ENCODE measurements at places on chromosomes 3 and 15.

- DNase-seq = no peak
Observed at GRCh38 chr15:27585041-27585640, 514.0 kb downstream of the OCA2 start.

- DNase-seq = no peak
Observed at GRCh38 chr15:67506775-67507747, 13.9 kb upstream of the C15orf61 start.

GRCh38 chr15:39488961-39489360 lies 91.9 kb upstream of the THBS1 start:
- DNase-seq = no peak

DNA sequence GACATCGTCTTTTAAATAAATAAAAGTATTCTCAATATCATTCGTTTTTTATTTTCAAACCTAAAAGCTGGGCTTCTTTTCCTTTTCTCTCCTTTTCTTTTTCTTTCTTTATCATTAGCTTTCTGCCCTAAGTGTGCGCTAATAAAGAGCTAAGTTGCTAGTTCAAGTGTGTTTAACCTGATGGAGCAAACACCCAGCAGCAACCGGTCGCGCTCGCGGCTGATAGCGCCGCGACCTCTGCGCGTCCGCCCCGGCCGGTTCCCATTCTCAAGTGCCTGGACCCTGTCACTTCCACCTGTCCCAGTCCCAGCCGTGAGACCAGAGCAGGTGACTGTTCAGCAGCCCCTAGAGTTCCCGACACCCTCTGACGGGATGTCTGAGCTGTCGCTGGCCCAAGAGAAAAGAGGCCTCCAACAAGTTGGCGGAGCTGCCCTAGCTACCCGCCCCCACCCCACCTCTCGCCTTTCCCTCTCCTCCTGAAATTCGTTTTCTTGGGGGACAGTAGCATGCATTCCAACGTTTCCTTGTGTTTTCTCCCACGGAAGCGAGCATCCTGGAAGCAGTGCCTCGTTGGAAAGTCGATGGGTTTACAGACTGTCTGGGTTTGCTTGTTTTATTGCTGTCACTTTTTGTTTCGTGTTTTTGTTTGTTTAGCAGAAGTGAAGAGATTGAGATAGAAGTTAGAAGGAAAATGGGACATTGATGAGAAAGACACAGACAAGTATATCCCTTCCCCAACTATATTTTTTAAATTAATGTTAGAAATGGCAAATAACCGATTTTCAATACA lies 3.1 kb upstream of the MECOM start:
- no peak for DNase-seq

GRCh38 chr15:95932676-95933075 lies 397.8 kb upstream of the NR2F2 start:
- no peak for DNase-seq

GRCh38 chr15:29681946-29682345 lies 140.3 kb downstream of the TJP1 start:
- DNase-seq = no peak

DNA sequence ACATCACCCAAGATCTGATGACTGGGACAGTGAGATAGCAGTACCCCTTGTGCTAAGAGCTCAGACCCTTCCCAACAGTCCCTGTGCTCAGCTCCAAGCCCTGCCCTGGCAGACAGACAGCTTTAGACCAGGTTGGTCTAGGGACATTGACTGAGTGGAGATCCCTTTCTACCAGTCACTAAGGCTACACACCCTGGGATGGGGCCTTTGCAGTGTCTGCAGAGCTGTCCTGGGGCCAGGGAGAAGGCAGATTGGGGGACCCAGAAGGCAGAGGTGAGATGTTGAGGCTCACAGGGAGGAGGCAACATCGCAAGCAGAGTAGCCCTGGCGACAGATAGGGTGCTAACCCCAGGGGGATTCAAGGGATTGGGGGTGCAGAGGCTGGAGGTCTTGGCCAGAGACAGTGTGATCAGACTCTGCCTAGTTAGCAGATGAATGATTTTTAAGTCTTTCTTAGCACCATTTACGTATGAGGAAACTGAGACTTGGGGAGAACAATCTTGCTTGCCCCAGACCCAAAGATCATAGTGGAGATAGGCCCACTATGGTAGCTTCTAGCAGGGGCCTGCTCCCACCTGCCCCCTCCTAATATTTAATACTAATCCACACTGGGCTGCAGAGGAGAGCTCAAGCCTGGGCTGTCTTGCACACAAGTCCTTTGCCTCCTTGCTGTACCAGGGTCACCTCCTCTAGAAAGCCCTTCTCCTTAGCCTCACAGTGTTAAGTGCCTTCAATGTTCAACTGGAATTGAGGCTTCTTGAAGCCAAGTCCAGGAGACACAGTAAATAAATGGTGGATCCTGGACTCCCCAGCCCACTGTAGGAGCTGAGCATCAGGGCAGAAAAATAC lies 32.6 kb downstream of the HMCES start:
- no peak for DNase-seq

- DNase-seq = no peak
Observed at GRCh38 chr3:58340594-58341244, 8.0 kb downstream of the PXK start.

DNA sequence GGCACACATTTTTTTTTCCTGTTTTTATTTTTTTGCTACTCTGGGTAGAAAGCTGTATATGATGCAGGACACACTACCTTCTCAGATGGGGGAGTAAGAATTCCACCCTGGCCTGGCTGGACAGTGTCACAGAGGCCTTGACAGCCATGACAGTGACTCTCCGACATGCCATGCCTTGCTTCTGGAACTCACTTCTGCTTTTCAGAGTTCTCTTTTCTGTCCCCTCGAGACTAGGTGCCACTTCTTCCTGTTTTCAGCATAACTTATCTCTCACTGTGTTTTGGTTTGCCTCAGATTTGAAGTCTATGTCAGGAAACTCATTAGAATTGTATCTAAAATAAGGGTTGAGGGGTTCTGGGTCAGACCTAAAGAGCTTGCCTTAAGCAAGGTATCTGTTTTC lies 69.1 kb upstream of the SEC13 start:
- no peak for DNase-seq

DNA sequence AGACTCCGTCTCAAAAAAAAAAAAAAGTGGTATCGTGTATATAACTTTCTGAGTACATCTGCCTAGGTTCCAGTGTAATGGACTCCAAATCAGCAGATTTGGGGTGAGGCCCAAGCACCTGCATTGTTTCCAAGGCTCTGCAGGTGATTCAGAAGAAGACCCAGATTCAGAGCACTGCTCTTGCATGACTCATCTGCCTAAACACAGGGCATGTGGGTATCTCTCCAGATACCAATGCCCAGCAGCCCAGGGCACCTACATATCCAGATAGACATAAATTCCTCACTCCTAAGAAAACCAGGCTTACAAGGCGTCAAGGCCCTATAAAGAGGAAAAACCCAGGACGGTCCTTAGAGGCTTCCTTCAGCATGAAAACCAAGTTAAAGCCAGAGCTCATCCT lies 24.3 kb downstream of the NDUFAF1 start:
- no peak for DNase-seq

DNA sequence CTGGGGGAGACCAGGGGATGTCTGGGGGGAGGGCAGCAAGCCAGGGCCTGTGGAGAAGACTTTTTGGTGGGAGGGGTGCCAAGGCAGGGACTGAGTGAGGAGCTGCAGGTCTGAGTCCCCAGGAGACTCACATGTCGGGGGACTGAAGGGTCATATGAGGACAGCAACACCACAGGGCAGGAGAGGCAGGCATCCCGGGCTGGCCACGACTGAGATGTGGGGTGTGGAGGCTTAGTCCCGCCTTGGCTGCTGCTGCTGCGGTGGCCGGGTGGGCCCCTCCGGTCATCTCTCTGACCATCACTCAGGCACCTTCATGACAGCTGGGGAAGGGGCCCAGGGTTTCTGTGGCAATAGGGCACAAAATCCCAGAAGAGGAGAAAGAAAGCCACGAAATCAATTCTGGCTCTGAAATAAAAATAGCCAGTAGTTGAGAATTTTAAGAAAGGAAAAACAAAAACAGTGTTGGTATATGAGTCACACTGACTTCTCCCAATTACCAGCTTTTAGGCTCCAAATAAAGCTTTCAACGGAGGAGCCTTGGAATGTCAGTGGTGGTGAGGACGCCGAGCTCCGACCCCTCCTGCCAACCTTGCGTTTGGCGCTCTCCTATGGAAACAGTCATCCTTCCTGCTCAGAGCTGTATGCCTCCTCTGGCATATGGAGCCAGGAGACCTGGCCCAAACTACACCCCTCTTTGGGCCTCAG lies 52.9 kb upstream of the ITGA11 start:
- peak; percentile 8 for DNase-seq

DNA sequence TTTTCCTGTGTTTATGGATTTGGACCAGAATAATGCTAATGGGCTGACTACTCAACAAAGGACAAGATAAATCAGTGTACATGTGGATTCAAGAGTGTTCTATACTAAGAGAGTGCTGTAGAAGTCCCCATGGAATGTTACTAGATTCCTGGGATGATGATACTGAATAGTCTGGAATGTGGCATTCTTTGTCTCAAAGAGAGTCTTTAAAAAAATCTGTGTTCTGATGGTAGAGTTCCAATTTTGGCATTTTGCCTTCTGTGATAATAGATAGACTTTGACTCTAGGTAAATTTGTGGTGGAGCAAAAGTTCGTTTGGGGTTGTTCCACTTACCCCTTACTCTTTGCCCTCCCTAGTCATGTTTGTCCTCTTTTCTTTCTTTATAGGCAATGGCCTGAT lies 43.7 kb downstream of the NMD3 start:
- DNase-seq = no peak

GRCh38 chr15:41839781-41840491 lies 1.3 kb downstream of the PLA2G4B start:
- no peak for DNase-seq

DNA sequence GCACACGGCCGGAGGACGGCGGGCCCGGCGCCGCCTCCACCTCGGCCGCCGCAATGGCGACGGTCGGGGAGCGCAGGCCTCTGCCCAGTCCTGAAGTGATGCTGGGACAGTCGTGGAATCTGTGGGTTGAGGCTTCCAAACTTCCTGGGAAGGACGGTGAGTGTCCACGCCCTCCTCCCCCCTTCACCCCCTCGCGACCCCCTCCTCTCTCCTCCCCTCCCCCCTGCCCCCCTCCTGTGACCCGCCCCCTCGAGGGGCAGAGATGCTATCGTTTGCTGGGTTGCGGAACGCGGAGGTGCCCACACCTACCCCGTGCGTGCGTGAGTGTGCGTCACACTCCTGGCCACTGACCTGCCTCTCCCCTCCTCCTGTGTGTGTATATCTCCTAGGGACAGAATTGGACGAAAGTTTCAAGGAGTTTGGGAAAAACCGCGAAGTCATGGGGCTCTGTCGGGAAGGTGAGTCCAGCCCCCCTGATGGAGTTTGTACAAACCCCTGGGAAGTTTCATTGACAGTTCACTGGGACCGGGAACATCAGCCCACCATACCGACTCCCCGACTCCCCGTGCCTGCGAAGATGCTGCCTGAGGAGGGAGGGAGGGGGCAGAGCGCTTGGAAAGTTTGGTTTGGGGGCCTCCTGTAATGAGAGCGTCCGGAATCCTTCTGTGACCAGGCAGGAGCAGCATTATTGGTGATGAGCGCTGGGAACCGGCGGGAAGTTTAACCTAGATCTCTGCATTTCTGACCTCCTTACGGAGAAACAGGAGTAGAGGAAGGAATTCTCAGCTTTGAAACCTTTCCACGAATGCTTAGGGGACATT lies 795 bp upstream of the SCAANT1 start:
- no peak for DNase-seq

GRCh38 chr3:48859206-48859605 lies 11.5 kb upstream of the PRKAR2A start:
- DNase-seq = no peak

DNA sequence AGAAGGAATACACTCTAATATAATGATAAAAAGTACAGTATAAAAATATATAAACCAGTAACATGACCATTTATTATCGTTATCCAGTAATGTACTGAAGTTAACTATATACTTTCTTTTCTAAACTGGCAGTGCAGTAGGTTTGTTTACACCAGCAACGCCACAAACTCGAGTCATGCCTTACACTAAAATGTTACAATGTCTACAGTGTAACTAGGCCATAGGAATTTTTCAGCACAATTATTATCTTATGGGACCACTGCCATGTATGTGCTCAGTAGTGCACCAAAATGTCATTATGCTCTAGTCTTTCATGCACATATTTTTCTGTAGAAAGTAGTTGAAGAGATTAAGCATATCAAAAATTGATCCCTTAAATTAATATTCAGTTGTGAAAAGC lies 609.8 kb upstream of the BCHE start:
- no peak for DNase-seq

DNA sequence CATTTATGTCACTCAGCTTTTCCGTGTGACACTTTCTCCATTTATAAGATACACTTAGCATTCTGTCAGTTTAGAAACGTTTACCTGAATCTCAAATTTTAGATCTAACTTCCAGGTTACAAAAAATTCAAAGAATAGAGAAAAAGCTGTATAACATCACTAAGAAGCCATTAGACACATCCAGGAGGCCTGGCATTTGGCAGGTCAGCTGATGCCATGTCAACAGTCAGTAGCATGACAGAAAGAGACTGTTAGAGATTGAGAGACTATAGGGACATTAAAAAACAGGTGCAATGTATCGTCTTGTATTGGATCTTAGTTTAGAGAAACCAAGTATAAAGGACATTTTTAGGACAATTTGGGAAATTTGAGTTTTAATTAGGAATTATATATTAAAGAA lies 53.4 kb upstream of the ATOSA start:
- DNase-seq = no peak

- no peak for DNase-seq
Observed at GRCh38 chr3:60989626-60990441, 261.4 kb downstream of the FHIT start.

GRCh38 chr15:88636050-88636449 lies 2.8 kb upstream of the ISG20 start:
- no peak for DNase-seq

DNA sequence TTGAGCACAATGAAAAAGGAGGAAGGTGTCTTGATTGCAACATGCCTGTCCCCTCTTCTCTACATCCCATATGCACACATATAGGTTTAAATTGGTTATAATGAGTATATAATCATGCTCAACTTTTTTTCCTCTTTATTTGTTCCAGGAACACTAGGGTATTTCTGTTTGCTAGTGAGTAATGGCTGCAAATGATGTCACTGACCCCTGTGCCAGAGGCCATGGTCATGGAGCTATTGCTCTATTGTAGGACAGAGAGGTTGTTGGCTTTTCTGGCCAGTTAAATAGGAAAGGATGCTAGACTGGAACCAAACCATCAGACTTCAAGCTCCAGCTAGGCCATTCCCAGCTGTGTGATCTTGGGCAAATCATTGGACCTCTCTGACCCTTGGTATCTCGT lies 9.6 kb downstream of the ARHGEF3 start:
- DNase-seq = no peak

DNA sequence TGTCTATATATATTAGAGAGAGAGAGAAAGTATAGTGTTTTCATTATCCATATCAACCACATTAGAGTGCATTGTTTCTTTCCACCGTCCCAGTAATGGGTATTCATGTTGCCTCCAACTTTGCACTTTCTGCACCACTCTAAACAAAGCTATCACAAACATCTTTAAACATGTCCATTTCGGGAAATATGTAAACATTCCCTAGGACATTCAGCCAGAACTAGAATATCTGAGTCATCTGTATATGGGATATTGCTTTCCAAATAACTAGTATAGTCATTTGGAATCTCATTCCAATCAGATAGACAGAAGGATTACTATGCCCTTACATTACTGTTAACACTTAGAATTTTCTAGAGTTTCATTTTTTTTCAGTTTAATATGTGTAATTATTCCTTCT lies 914.9 kb upstream of the EPHA6 start:
- DNase-seq = no peak

GRCh38 chr3:111781561-111782446 lies 77.3 kb upstream of the PHLDB2 start:
- DNase-seq = no peak

- DNase-seq = no peak
Observed at GRCh38 chr15:92745845-92746271, 90.3 kb upstream of the FAM174B start.

GRCh38 chr3:64270142-64270865 lies 45.0 kb upstream of the PRICKLE2 start:
- DNase-seq = no peak

Measured in kidney capillary endothelial cell (primary cell).